ENCODE measurements at places on chromosomes 7 and 10.
A peak's percentile ranks its signal among the peaks of the same experiment; 100 is the strongest.

DNA sequence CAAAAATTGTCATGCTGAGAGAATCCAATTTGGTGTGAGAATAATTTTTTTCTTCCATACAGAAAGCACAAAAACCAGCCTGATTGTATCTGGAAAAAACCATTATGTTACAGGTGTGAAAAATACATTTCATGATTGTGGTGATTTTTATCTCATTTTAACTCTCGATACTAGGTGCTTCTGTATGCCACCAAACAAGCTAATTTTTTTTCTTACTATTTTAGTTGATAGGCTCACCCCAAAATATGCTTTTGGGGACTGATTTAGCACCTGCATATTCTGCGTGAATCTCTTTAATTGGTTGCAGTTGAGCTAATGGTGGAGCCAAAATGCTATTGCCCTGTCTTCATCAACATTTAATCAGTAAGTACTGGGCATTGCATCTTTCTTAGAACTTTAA is 1.9 kb downstream of the DMTF1 start:
- no peak for DNase-seq

DNA sequence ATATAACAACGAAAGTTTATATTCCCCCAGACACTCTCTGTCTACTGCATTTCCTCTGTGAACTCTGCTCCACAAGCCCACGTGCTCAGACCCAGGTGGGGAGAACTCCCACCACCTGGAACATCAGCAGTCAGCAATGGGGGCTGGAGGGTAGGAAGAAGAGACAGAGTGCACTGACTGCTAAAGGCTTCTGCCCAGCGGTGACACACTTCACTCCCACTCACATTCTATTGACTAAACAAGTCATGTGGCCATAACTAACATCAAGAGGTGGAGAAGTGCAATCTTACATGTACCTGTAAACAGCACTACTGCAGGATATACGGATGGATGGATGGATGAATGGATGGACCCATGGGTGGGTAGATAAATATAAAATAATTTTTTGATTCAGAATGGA is 122.2 kb downstream of the MPP7 start:
- no peak for DNase-seq

DNA sequence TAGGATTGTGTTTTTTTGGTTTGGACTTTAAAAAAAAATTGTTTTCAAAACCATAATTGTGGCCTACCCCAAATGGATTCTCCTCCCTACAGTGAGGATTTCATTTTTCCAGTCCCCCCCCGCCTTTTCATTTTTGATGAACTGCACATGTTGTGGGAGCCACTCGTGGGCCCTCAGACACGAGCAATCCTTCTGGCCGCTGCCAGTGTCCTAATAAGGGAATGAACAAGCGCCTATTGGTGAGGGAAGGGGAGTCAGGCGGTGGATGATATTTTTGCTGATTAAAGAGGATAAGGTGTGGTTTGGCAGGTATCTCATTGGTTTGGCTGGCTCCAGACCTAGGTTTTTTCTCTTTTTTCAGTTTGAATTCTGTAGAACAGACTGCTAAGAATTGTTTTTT is 78.7 kb upstream of the AGBL3 start:
- DNase-seq: no peak

DNA sequence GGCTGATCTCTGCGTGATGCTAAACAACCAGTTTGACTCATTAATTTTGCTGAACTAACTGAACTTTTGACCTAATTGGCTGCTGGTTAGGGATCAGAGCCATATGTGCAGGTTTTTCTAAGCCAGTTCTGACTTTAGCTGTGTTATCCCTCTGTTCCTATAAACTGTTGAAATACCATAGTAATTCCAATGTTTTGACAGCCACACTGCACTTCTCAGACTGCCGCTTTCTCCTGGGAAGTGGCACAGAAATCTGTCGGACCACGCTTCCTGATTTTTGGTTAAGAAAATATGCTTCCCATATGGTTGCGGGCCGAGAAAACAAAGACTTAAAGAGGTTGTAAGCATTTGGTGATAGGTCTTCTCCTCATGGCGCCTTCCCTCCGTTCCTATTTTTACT is 42.3 kb downstream of the TBXAS1 start:
- peak; percentile 83 for DNase-seq

DNA sequence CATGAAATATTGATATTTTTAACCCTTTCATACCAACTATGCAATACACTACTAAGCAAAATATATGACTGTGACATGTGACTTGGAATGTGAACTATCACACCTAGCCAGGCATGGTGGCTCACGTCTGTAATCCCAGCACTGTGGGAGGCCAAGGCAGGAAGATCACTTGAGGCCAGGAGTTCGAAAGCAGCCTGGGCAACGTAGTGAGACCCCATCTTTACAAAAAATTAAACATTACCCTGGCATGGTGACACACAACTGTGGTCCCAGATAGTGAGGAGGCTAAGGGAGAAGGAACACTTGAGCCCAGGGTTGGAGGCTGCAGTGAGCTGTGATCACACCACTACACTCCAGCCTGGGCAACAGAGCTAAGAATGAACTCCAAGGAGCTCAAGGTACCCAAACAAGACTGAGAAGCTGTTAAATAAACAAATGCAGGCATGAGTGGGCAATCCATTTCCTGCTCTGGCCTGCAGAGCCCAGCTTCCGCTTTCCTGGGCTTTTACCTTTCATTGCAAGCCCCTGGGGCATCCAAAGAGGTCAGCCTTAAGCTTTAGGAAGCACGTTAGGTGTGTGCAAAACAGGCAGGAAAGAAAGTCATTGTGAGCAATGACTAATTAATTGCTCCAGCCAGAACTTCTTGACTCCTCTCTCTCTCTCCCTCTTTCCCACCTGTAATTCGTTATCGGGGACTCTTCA is 162.1 kb upstream of the FOXK1 start:
- DNase-seq: no peak

GRCh38 chr7:27182285-27182841 is 2.7 kb downstream of the HOXA11 start:
- no peak for DNase-seq

DNA sequence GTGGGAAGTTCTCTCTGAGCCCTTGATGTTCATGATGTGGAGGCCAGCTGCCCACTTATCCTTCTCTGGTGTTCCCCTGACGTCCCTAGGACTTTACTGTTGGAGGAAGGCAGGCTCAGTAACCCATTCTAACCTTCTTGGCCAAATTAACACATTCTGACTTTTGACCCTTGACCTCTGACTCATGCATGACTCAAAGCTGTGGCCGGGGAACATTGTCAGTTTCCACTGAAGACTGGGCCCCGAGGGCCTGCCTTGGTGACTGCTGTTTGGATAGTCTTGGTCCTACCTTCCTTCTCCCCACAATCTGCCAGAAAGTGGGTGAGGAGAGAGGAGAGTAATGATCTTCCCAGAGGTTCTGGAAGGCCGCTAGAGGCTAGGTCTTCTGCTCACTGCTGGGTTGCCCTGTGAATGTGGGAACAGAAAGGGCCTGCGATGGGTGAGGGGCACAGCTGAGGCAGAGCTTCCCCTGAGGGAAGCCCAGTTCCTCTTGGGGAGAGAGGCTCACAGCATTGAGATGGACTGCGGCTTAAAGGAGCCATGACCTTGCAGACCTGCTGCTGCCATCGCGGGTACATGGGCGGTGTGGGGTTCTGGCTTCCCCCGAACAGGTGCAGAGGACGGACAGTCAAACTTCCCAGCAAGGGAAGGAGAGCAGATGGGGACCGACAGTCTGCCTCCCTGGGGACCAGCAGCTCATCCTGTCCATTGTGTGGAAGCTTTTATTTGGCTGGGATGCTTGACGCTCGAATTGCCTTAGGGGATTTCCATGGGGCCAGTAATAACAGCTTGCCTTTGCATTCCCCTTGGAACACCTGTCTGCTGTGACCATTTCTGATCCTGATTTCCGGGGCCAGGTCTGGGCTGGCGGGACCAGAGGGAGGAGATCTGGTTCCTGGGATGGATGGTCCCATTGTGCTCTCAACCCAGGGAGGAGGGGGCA is 43.8 kb downstream of the ADAMTS14 start:
- peak; percentile 75 for DNase-seq

DNA sequence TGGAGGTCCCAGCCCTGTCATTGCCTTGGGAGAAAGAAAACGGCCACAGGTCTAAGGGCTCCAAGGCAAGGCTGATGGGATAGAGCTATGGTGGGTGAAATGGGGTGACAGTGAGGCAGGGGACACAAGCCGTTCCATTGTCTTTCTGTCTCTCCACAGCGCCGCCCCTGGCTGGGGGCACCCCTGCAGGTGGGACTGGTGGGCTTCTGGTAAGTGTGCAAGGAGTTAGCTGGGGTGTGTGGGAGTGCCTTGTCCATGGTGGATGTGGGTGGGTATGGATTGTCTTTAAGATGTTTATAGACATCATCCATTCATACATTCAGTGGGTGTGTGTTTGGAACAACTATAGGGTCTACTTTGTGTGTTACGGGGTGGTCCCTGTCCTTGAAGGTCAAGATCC is 7.5 kb downstream of the SFXN3 start:
- no peak for DNase-seq

- no peak for DNase-seq
Measured at GRCh38 chr7:132326878-132327589, 249.2 kb downstream of the PLXNA4 start.

- DNase-seq: no peak
Measured at GRCh38 chr7:158030071-158030470, 557.6 kb downstream of the PTPRN2 start.

DNA sequence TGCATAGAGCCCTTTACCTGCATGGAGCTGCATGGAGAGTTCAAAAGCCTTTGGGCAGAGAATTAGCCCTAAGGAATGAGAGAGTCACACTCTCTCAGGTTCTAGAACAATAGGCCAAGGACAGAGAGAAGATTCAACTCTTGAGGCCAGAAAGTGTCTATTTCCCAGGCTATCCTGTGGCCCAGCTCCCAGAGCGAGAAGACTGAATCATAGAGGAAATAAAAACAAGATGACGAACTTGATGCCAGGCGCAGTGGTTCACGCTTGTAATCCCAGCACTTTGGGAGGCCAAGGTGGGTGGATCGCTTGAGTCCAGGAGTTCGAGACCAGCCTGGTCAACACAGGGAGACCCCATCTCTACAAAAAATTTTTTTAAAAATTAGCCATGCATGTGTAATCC is 18.3 kb upstream of the PODXL start:
- DNase-seq: no peak

- DNase-seq: peak; percentile 86
Measured at GRCh38 chr7:92621026-92621540, 30.9 kb upstream of the FAM133B start.

GRCh38 chr10:89351780-89352597 is 24.2 kb downstream of the IFIT3 start:
- peak; percentile 100 for DNase-seq

DNA sequence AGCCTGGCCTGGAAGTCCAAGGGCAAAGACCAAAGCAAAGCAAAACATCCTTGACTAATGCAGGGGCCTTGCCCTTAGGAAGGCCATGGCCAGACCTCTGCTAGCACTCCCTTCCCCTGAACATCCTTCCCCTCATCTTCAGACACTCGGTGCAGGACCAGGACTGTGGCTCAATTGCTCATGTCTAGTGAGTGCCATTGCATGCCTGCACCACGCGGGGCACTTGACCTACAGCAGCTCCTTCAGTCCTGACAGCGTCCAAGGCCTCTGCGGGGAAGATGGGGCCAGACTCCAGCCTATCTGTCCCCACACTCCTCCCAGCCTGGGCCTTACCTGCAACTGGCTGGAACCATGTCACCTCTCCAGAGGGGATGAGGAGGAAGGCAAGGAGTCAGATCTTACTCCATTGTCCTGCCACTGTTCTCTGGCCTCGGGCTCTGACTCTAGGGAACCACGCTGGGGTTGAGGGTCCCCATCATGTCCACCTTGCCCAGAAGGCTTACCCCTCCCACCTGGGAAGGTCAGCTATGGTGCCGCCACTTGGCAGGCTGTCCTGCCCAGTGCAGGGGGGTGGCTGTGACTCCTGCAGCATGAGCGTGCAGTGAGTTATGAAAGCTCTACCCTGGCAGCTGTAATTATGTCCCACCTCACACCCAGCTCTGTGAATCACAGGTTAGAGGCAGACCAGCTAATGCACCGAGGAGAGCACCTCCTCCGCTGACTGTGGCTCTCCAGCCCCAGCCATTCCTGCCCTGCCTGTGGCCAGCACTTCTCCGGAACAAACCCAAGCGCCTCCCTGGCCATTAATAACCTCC is 16.1 kb downstream of the DRGX start:
- no peak for DNase-seq

DNA sequence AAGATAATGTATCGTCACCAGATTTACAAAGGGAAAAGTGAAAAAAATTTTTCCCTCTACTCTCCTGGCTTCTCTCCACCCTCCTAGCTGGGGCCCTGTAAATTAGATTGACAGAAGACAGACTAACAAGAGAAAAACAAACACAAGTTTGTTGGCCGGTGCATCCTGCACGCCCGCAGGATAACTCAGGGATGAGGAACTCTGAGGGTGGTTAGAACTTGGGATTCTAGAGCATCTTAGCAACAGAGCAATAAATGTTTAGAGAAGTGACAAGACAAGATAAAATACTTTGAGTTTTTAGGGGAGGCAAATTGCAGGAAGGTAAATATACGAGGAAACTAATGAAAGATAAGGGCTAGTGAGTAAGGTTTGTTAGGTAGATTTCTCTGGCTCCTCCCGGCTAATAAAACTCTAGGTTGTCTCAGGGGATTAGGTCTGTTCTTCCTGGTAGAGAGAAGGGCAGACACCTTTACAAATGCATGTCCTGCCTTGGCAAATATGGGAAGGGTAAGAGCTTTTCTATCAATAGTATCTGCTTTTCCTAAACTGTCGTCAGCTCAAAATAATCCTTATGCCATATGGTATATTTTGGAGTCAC is 4.3 kb upstream of the UCN3 start:
- no peak for DNase-seq

- DNase-seq: no peak
Measured at GRCh38 chr7:1673581-1674118, 3.6 kb downstream of the ELFN1 start.

All from HCEC 1CT (cell line).